ENCODE measurements at places on chromosomes 16 and 17.

GRCh38 chr16:50393416-50393815, 24.6 kb upstream of the BRD7 start:
- DNase-seq, result peak; percentile 24

GRCh38 chr17:48102043-48102750, 919 bp upstream of the CBX1 start:
- DNase-seq, result no peak

GRCh38 chr17:31748881-31749280, 110.2 kb downstream of the COPRS start:
- DNase-seq, result no peak

DNA sequence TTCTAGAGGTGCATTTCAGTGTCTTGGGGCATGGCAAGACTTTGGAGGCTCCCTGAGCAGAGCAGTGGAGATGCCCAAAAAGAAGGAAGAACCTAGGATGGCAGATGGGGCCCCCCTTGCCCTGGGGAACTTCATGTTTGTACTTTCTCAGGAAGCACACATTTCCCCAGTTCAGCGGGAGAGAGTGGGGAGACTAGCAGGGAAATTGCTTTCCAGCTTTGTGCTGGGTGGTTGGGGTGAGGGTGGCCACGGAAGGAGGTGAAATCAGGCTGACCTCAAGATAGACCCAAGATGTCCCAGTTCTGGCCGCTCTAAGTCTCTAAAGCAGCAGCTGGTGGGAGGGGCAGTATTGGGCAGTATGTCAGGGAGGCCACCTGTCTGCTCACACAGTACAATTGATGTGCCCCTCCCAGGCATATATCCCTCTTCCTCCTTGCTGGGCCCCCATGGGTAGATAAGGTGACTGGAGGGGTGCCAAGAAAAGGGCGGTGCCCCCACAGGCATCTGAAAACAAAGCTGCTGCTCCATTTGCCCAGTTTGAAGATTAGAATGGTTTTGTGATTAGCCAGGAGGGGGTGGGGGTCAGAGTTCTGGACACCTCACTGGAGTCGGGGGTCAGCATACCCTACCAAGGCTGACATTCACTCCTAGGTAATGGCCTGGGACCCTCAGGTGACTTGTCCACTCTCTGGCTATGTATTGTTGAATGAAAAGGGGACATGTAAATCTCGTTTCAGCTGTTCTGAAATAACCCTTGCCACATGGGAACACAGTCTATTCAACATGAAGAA, 17.1 kb upstream of the NAGLU start:
- DNase-seq, result no peak

- no peak for DNase-seq
Measured at GRCh38 chr17:58570758-58571157, 56.3 kb upstream of the MTMR4 start.

GRCh38 chr17:28716740-28717577, 709 bp downstream of the RAB34 start:
- DNase-seq, result no peak

DNA sequence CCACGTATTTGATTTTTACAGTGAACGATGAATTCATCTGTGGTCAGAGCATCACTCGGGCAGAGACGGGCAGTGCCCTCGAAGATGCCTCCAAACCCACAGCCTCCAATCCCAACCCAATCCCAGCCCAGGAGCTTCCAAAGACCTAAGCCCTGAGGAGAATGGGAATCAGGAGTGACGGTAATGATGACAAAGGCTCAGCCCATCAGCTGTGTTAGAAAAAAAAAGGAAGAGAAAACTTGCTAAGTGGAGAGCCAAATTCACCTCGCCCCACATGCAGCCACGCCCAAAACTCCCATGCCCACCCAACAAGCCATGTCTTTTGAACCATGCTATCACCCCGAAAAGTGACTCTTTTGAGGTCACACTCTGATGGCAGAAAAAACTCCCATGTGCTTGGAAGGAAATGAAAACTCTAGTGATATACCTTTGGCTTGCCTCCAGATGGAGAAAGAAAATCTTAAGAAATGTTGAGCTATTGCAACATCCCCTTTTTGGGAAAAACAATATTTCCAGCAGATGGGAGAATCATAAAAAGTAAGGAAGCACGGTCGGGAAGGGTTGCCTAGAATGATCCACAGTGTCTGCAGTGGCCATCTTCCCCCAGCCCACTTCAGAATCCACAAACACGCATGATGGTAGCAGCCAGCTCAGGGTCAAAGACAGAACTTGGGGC, 37.7 kb downstream of the XYLT1 start:
- no peak for DNase-seq

GRCh38 chr17:74343526-74344284, 17.7 kb downstream of the KIF19 start:
- no peak for DNase-seq

DNA sequence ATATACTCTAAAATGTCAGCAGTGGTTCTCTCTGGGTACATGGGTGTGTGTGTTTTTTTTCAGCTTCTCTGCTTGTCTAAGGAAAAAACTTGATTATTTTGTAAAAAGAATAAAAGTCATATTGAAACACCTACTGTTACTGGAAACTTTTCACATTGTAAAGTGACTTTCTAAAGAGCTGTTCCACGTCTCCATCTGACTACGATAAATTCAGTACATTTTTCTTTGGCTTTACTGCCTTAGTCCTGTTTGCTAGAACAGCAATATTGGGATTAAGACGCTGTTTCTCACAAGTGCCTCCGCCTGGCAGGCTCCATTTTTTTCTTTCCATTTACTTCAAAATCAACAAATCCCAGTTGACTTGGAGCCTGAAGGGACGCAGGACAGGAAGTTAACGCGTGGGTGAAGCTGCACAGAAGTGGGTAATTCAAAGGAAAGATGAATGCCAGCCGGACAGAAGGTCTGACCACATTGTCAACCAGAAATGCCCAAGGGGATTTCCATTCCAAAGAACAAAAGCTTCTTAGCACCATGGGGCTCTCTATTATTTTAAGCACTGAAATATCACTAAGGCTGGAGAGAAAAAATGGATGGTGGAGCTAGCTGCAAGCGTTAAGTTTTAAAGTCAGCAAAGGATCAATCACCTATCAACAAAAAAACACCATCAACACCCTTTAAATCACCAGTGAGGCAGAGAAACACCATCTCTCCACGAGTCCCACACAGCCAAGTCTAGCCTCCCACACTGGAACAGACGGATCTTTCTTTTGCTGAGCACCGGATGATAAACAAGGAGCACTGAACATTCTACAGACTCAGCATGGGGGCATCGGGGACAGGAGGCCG, 8.4 kb downstream of the GLOD4 start:
- DNase-seq, result no peak

DNA sequence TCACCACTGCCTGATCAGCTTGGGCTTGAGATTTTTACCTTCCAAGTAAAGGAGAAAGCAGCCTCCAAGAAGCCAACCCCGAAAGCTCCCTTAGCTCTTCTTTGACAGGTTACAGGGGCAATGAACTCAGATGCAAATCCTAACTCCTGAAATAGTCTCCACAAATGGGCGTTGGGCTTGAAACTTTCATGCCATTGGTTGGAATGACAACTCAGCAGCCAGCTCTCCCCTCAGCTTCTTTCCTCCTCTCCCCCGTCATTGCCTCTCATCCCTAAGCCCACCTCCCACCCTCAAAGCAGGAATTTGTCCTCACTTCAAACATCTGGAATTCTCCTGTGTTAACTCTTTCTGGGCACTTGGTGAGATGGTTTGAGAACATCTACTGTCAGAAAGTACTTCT, at the start of gene TAT:
TSS of gene TAT (minus strand) at position 122 of the 400 bp plus-strand sequence. CDS start 677 bp downstream, outside the sequence.
- no peak for DNase-seq

DNA sequence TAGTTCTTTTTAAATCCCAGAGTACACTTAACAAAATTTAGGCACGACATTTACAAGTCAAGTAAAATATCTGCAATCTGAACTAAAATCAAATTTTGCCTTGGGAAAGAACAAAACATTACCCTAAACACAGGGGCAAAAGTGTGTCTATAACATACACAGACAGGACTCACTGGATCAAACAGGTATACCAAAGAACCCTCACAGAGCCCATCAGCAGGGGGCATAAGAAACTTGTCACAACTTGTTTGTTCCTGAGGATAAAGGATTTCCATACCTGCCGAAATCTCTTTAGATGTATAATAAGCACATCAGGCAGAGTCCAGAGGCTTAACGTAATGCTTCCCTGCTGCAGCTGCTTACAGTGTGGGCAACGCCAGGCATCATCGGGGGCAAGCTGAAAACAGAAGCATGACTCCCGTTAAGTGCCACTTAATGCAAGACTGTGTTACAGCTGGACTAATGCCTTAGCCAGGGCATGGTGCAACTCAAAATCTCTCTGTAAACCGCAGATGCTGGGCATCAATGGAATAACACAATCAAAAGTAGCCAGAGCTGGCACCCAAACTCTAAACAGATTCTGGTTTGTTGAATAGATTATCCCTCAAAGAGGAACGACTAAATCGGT, 67.0 kb downstream of the USP31 start:
- no peak for DNase-seq

GRCh38 chr16:89599451-89599858, 14.0 kb upstream of the DPEP1 start:
- no peak for DNase-seq

DNA sequence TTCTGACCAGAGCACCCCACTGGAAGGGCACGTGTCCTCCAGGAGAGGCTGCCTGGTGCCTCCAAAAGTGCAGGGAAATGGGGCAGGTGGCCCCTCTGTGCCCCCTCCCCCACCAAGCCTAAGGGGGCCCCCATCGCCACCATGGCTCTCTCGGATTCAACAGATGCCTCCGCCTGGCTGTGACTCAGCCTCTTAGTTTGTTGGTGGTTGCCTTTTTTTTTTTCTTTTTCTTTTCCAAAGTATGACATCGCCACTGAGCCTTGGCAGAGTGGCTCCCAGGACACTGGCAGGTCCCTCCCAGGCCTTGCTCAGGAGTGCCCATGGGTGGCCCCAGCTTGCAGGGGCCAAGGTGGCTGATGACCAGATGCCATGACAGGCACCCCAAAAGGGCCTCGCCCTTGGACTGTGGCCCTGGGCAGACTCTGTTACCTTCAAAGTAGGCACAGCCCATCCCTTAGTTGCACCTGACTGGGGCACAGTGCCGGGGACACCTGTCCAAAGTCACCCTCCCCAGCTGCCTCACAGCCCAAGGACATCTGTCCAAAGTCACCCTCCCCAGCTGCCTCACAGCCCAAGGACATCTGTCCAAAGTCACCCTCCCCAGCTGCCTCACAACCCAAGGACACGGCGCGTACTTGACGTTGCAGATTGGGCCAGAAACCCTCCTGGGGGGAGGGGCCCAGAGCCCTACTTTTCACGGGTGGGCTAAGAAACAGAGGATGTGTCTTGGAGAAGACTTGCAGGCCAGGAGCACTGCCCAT, 29.6 kb downstream of the NPTX1 start:
- no peak for DNase-seq

- no peak for DNase-seq
Measured at GRCh38 chr17:31750578-31750977, 108.5 kb downstream of the COPRS start.

- no peak for DNase-seq
Measured at GRCh38 chr16:13517841-13518240, 402.1 kb upstream of the ERCC4 start.

- DNase-seq, result no peak
Measured at GRCh38 chr17:57875290-57876022, 25.6 kb upstream of the MRPS23 start.

- DNase-seq, result no peak
Measured at GRCh38 chr16:56424404-56424764, 961 bp downstream of the AMFR start.

GRCh38 chr17:66465701-66466100, 163.3 kb downstream of the PRKCA start:
- no peak for DNase-seq

GRCh38 chr16:3188675-3188924, 596 bp downstream of the OR1F1 start:
- DNase-seq, result no peak

DNA sequence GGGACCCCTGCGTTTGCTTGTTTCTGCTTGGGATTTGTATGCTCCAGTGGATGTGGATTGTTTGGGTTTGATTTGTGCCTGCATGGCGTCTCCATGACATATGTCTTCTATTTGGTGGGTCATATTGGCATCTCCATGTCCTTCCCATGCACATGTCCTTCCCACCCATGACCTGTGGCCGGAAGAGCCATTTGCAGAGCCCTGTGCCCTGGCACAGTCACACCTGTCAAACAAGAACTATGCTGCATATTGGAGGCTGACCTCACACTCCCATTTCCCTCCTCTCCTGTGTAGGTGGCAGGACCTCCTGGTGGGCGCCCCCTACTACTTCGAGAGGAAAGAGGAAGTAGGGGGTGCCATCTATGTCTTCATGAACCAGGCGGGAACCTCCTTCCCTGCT, 15.8 kb downstream of the ITGA3 start:
- DNase-seq, result no peak

- DNase-seq, result no peak
Measured at GRCh38 chr16:80158766-80159165, 382.0 kb upstream of the DYNLRB2 start.

- DNase-seq, result no peak
Measured at GRCh38 chr17:55233840-55234239, 30.9 kb upstream of the HLF start.

DNA sequence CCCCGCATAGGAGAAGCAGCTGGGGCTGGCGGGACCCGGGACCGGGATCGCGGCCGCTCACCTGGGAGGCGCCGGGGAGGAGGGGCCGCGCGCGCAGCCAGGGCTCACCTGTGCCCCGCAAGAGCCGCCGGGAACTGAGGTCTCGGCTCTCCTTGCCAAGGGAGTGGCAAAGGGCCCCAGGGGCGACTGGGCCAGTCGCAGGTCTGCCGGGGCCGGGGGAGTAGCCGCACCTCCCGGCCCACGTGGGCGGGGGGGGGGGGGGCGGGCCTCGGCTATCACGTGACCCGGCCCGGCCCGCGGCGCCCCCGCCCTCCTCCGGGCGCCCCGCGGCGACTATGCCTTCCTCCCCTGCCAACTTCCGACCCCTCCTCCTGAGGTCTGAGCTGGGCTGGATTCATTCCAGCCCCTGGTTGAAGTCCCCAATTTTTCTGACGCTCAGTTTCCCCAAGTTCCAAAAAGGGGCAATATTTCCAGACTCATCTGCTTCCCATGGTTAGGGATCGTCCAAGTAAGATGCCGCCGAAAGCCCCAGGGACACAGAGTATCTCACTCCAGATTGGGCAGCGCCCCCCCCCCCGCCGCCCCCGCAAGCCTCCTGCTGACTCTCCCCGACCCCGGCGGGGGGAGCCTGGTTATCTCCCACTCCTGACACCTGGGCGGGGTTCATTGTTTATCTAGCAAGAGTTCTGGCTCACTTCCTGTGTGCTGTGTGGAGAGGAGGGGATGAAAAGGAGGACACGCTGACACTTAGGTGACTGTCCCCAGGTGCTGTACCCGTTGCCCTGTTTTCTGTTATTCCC, at the start of gene TMC6:
TSS of gene TMC6 (minus strand) at position 205 of the 800 bp plus-strand sequence. CDS start 1,923 bp downstream, outside the sequence.
- peak; percentile 83 for DNase-seq

- DNase-seq, result no peak
Measured at GRCh38 chr16:4501071-4501478, 24.9 kb downstream of the HMOX2 start.

DNA sequence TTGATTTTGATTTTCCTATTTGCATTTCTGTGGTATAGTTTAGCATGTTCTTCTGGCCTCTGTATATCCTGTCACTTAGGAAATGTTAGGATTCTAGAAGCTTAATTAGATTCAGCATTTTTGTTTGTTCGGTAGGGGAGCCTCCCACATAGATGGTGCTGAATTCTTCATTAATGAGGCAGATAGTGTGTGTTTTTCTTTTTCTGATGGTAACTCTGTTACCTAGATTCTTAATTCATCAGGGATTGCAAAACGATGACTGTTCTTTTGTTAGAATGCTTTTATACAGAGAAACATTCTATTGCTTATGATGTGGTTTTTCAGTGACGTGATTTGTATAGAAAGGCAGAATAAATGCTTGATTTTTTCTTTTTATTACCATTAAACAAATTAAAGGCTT, 19.0 kb downstream of the BANP start:
- no peak for DNase-seq

Data from activated CD8-positive, alpha-beta memory T cell treated with anti-CD3 and anti-CD28 coated beads for 24 hours (primary cell).